ENCODE measurements at places on chromosomes 7 and 10. TPM values are rescaled to one million over a fixed set of nuclear protein-coding genes. Genes with fewer than 3 reads are reported as not detected.

The PSD gene
- polyA plus RNA-seq: 4.5 TPM

The ANKRD2 gene
- polyA plus RNA-seq: not detected

The CLRN3 gene
- not detected for polyA plus RNA-seq

The SORBS1 gene
- 0.79 TPM for polyA plus RNA-seq

The GIMAP1 gene
- 104 TPM for polyA plus RNA-seq

The RBP4 gene
- polyA plus RNA-seq: not detected

The SEC24C gene
- polyA plus RNA-seq: 23.3 TPM

The AZGP1 gene
- polyA plus RNA-seq: not detected

The MEIG1 gene
- not detected for polyA plus RNA-seq

The SHTN1 gene
- not detected for polyA plus RNA-seq

The GIMAP5 gene
- polyA plus RNA-seq: 819 TPM

The CASP7 gene
- 14.2 TPM for polyA plus RNA-seq

The DGKI gene
- not detected for polyA plus RNA-seq

The STAG3 gene
- polyA plus RNA-seq: 2.4 TPM

The AGBL3 gene
- polyA plus RNA-seq: 0.51 TPM

The CYP3A7 gene
- polyA plus RNA-seq: 0.08 TPM
